ENCODE measurements at places on chromosomes 11 and 22. TPM values are rescaled to one million over a fixed set of nuclear protein-coding genes. Genes with fewer than 3 reads are reported as not detected.

- DNase-seq = no peak
These were observed 43.6 kb upstream of the NTM start for GRCh38 chr11:131326829-131327228.

DNA sequence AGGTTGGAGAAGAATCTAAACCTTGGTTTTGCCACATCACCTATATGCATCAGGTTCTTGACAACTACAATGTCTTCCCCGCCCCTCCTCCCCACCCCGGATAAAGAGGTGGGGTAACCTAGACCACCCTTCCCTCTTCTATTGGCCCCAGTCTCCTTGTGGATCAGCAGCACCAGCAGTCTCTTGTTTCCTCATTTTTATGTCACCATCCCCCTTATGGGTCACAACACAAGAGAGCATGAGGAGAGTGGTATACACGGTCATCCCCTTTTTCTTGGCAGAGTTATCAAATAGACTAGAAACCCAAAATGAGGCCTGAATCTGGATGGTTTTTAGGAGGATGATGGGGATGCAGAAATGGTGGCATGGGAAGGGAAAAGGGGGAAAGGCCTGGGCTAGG is 1.2 kb downstream of the MS4A4E start:
- no peak for DNase-seq

DNA sequence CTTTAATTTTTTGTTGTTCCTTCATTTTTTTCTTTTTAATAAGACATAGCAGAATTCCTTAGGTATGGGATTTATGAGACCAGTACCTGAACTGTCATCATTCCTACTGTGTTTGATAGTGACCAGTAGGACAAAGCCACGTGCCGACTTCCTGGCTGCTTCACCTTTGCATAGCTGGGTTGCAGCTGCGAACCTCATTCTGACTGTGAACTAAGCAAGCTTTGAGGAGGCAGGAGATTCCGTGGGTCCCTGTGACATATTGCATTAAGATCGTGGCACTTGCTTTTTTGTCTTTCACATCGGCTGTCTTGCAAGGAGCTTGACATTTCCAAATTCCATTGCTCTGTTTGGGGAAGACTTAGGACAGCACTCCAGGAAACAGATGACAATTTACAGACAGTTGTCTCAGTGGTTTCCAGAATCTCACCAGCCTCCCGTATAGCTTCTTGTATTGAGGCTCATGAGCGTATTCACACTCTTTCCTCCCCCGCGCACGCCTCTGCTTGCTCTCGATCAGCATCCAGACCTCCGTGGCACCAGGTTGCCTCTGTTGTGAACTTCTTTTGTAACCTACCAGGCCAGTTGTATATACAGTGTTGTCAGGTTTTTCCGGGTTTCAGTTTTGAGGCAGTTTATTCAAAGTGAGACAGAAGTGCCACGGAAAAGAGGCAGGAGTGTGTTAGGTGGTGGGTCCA is 101.7 kb downstream of the CWC15 start:
- no peak for DNase-seq

GRCh38 chr22:30426388-30427353 is 1.1 kb downstream of the MTFP1 start:
- DNase-seq = peak; percentile 90

DNA sequence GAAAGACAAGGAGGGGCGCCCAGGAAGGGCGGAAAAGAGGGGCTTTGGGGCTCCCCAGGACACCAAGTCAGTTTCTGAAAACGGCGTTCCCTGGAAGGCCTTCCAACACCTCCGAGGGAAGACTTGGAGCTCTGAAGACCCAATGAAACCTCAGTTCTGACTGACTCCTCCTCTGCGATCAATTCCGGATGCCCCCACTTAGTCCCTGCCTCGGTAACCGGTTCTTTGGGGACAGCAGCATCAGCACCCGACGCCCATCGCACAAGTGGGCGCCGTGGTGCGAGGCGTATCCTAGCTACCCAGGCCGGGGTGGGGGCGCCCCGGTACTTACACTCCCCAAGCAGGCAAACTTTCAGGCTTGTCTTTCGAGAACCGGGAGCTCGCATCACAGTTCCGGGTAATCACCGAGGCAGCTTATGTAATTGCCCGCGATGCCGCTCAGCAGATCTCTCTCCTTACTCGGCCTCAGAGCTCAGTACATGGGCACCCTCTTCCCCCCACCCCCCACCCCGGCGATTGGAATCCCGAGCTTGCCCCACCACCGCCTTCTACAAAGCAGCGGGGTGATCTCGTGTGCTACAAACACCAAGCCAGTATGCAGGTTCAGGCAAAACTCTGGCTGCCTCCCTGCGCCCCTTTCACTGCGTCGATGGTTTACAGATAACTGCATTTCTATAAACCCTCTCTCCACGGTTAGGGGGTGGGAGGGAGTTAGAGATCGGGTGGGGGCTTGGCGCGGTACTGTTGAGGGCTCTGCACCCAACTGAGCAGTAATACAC is 2.0 kb downstream of the TENM4 start:
- no peak for DNase-seq

GRCh38 chr11:62186195-62186594 is 3.8 kb upstream of the SCGB1D1 start:
- no peak for DNase-seq

- DNase-seq = no peak
These were observed 1.6 kb upstream of the KRTAP5-1 start for GRCh38 chr11:1586699-1587098.

- DNase-seq = no peak
These were observed 47.8 kb downstream of the SWAP70 start for GRCh38 chr11:9711454-9712307.

GRCh38 chr11:83571302-83571701 is 285.1 kb upstream of the CCDC90B start:
- DNase-seq = no peak

GRCh38 chr11:31788085-31788484 is 23.0 kb downstream of the PAX6 start:
- DNase-seq = no peak

C22orf31 gene
- not detected for total RNA-seq

E2F8 gene
- 0.32 TPM for total RNA-seq

C11orf42 gene
- not detected for total RNA-seq

HEPACAM gene
- 0.37 TPM for total RNA-seq

TRAF6 gene
- 16.8 TPM for total RNA-seq

Measured in mucosa of gallbladder (tissue), 1 donor.